ENCODE measurements at places on chromosomes 6 and 20.

GRCh38 chr6:14786455-14786854 is 459.4 kb upstream of the JARID2 start:
- DNase-seq = no peak

- no peak for DNase-seq
These were observed 199.0 kb downstream of the SOD2 start for GRCh38 chr6:159493898-159494585.

GRCh38 chr6:48255094-48255493 is 144.1 kb upstream of the PTCHD4 start:
- no peak for DNase-seq

DNA sequence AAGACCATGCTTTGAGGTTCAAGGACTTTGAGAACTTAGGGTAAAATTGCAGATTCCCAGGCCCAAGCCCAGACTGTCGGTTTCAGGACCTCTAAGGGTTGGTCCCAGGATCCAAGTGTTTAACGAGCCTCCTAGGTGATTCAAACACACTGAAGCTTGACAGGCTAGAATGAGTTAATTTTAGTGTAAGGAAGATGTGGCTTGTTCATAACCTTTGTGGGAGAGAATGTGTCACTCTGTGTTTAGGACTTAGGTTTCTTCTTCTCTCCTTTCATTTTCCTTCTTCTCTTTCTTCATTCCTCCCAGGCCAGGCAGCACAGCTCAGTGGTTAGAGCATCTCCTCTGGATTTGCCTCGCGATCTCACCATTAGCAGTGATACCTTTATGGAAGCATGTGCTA is 104.8 kb upstream of the KCNG1 start:
- no peak for DNase-seq

DNA sequence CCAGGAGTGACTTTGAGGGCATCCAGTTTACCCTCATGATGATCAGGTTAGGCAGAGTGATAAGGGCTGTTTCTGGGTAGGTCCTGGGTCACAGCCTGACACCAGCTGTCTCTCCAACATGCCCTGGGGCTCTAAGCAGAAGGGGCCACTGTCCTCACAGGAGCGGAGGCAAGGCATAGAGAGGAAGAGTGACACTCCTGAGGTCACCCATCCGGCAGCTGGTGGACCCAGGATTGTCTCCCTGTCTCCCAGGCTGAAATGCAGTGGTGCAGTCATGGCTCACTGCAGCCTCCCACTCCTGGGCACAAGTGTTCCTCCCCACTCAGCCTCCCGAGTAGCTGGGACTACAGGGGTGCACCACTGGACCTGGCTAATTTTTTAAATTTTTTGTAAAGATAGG is 12.0 kb downstream of the DLGAP4 start:
- no peak for DNase-seq

- DNase-seq = no peak
These were observed 75.8 kb upstream of the E2F3 start for GRCh38 chr6:20325641-20326421.

DNA sequence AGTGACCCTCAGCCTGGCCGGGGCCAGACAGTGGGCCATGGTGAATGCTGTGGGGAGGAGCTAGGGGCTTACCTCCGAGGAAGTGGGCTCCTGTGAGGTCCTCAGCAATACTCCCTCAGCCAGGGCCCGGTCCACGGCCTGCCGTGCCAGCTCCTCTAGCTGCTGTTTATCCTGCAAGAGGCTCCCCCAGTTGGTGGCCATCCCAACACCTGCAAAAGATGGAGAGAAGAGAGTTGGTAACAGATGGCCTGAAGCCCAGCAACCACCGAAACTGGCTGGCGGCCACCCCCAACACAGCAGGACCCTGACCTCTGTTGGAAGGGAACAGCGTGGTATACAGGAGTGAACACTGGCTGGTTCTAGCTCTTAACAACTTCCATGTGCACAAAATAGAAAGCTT is 4.0 kb downstream of the GSS start:
- no peak for DNase-seq

DNA sequence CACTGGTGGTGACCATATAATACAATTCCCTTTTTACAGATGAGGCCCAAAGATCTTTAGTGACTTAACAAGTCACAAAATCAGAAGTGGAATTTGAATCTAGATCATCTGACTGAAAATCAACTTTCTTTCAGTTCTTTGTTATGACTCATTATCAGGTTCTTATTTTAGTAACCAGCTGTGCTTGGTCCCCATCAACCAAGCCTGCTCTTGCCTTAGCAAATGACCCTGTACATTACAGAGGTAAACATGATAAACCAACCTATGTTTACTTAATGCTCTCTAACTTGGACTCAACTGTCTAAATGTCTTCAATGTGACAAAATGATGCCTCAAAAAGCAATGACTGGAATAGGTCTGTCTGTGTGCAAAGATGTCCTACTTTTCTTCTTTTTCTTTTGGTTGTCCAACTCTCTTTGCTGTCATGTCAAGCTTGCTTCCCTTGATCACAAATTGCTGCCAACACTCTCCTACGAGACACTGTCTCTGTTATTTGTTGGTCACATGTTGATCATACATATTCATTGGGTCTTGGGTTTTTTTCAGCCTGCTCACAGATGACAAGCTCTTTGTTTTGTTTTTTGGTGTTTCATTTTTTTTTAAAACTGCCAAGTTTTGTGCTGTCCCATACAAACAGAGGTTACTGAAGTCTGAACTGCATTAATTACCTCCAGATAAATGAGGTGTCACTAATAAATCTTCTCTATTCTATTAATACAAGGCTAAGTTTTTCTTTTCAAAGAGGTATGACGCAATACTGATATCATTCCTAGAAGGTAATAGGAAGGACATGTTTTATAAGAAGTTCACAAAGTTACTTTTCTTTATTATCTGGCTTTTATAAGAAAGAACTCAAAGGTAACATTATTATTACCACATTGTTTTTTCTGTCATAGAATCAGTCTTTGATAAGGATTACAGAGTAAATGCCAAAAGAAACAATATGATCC is 62.2 kb upstream of the PLN start:
- DNase-seq = no peak

DNA sequence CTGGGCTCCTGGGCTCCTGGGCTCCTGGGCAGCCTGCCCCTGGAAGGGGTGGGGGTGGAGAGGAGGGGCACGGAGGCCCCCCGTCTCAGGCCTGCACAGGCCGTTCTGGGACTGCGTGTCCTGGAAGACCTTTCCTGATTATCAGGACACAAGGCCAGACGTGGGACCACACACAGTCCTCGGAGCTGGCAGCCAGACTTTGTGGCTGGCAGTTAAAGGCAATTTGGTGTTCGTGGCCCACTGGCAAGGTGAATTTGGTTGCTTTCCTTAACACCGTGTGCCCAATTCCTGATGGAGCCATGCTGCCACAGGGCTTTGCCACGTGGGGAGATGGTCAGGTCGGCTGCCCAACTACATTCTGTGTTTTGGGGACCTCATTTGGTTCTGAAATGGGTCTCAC is 113.5 kb downstream of the SMOC2 start:
- no peak for DNase-seq

DNA sequence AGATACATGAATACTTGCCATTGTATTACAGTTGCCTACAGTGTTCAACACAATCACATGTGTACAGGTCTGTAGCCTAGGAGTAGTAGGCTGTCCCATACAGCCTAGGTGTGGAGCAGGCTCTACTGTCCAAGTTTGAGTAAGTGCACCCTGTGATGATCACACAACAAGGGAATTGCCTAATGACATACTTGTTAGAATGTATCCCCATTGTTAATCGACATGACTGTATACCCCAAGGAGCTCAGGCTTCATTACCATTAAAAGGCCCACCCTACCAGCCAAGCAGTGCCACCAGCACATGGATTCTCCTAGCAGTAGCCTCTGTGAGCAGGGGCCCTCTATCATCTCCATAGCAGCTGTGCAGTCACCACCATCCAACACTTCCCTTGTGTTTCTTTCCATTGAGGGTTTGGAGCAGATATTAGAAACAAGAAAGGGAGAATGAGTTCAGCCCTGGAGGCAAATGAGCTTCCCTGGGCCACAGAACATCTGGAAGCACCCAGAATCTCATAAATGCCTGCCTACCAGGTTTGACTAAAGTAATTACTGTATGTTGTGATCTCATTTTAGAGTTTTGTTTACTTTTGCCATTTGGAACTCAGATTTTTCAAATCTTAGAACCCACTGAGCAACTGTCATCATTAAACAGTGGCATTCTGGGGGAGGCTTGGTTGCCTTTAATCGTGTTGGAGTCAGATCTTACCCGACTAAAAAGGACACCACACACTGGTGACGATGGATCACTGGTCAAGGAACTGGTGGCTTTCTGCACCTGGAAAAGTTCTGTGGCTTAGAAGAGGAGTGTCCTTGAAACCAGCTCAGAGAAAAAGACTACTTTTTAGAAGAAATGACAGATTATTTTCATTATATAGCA is 104.9 kb downstream of the TULP4 start:
- no peak for DNase-seq
